ENCODE measurements at places on chromosomes 6 and 20.

GRCh38 chr6:74197310-74197709 is 501.3 kb downstream of the CD109 start:
- no peak for DNase-seq

GRCh38 chr6:6210994-6211393 is 109.5 kb downstream of the F13A1 start:
- no peak for DNase-seq

- DNase-seq = no peak
Observed at GRCh38 chr20:47914792-47915191, 129.5 kb upstream of the SULF2 start.

- no peak for DNase-seq
Observed at GRCh38 chr6:34315780-34316179, 67.0 kb upstream of the SMIM29 start.

DNA sequence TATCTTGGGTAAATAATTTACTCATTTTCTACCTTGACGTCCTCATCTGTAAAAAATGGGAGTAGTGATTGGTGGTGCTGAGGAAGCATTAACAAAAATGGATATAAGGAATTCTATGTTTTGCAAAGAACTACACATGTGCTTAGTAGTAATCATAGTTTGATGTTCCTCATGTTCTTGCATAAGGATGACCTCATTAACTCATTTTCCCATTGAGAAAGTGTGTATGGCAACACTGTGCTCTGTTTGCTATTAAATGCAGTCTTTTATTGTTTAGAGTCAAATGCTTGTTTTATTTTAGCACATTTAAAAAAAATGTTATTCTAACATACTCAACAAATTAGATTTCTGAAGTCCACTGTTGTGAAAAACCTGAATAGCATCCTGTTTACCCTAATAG is 211.2 kb upstream of the RSPO3 start:
- DNase-seq = no peak

DNA sequence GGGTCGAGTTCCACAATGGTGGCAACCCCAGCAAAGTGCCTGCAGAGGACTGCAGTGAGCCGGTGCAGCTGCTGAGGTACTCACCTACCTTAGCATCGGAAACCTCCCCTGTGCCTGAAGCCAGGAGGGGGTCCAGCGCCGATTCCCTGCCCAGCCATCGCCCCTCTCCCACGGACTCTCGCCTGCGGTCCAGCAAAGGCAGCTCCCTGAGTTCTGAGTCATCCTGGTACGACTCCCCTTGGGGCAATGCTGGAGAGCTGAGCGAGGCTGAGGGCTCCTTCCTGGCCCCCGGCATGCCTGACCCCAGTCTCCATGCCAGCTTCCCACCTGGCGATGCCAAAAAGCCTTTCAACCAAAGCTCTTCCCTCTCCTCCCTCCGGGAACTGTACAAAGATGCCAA is 134.1 kb upstream of the CLDN20 start:
- DNase-seq = no peak

DNA sequence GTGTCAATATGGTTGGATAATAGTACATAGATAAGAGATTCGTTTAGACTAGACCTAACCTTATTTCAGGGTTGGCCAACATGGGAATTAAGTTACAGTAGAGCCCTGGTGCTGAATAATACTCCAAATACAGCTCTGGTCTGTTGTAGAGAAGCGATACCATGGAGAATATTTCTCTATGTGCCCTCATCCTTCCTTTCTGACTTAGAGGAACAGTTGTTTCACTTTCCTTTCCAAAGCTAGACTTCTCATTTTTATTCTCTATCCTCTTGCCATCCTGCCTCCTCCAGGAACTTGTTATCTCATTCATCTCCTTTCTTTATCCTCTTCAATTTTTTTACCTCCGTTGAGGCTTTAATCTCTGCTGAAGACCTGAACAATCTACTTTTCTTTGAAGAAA is 68.9 kb downstream of the EDN1 start:
- DNase-seq = no peak

DNA sequence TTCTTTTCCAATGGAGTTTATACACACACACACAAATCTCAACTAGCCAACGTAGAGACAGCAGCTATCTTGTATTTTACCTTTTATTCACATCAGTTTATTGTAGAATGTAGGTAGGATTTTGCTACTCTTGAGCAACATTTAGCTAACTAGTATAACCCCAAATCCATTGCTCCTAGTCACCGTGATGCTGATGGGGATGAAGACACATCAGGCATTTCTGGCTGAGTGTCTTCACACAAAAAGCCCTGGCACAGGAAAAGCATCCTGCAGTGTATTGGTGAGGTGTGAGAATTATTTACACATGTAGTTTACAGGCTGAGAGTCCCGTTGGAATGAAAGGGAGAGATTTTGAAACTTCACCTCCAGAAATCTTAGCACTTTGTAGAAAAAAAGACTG is 65.9 kb upstream of the FBXL4 start:
- DNase-seq = no peak

- DNase-seq = no peak
Observed at GRCh38 chr6:22251348-22251747, 45.5 kb downstream of the PRL start.

DNA sequence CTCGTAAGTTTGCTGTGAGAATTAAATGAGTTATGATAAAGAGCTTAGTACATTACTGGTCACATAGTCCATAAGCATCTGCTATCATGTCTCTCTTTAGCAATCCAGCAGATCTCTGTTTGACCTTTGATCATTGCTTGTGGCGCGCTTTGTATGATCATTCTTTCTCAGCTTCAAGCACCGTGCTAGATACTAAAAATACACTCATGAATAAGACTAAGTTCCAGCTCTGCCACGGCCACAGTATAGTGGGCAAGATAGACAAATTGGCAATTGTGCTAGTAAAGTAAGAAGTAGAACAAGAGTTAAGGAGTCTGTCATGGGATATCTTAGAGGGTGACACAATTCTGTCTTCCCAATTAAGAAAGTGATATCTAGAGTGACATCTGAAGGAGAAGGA is 75.2 kb upstream of the ADGRF1 start:
- no peak for DNase-seq
